Regular cardiac myocyte (primary cell): ENCODE measurements at places on chromosomes 16 and 17. TPM values are rescaled to one million over a fixed set of nuclear protein-coding genes. Genes with fewer than 3 reads are reported as not detected.

CTRB1 gene
- total RNA-seq = not detected in 2 replicates

TBC1D3E gene
- total RNA-seq = not detected in 2 replicates

AANAT gene
- total RNA-seq = not detected in 2 replicates

RAC3 gene
- total RNA-seq = 4.4 and 6.5 TPM in 2 replicates

IRX3 gene
- total RNA-seq = 4.2 and 4.4 TPM in 2 replicates

ENPP7 gene
- total RNA-seq = not detected in 2 replicates

CFAP52 gene
- total RNA-seq = 0.38 and 1.4 TPM in 2 replicates

CHST4 gene
- not detected in 2 replicates for total RNA-seq
